ENCODE measurements at places on chromosomes 5 and 9. TPM values are rescaled to one million over a fixed set of nuclear protein-coding genes. Genes with fewer than 3 reads are reported as not detected.

The CDKN2B gene
- total RNA-seq, result 18.4 TPM

The PCDHB11 gene
- total RNA-seq, result 3.3 TPM

The CEL gene
- total RNA-seq, result 4.9 TPM

The MARVELD2 gene
- 62.5 TPM for total RNA-seq

The SPATA31A3 gene
- not detected for total RNA-seq

The ESM1 gene
- total RNA-seq, result 0.17 TPM

The SEPTIN8 gene
- total RNA-seq, result 62.7 TPM

The GPX3 gene
- 19.7 TPM for total RNA-seq

The SLC34A3 gene
- total RNA-seq, result 0.81 TPM

The OCLN gene
- 57.5 TPM for total RNA-seq

The FRRS1L gene
- total RNA-seq, result 5.9 TPM

The BSPRY gene
- 9.0 TPM for total RNA-seq

The FER gene
- 26.3 TPM for total RNA-seq

The TAF11L7 gene
- total RNA-seq, result not detected

The FAXDC2 gene
- total RNA-seq, result 9.3 TPM

The IFNB1 gene
- total RNA-seq, result not detected

The ETF1 gene
- 80.0 TPM for total RNA-seq

The ANKRD20A1 gene
- total RNA-seq, result 3.3 TPM

The FOXI1 gene
- not detected for total RNA-seq

The C8G gene
- 2.8 TPM for total RNA-seq

The CD14 gene
- 0.17 TPM for total RNA-seq

The PKD2L2 gene
- total RNA-seq, result not detected

The MTREX gene
- 77.5 TPM for total RNA-seq

The DPH7 gene
- total RNA-seq, result 33.8 TPM

The RASA1 gene
- 32.1 TPM for total RNA-seq

The FRMPD1 gene
- total RNA-seq, result 0.36 TPM

The WDR31 gene
- 5.0 TPM for total RNA-seq

The CDH9 gene
- total RNA-seq, result 0.68 TPM

The IGIP gene
- 2.6 TPM for total RNA-seq

The PHAX gene
- 36.3 TPM for total RNA-seq

The ZBTB26 gene
- 11.3 TPM for total RNA-seq

The IL9 gene
- not detected for total RNA-seq

The GPR150 gene
- total RNA-seq, result not detected

The SLC25A2 gene
- 0.92 TPM for total RNA-seq

The SHISAL2B gene
- 0.63 TPM for total RNA-seq

The GFI1B gene
- 0.45 TPM for total RNA-seq

The LCP2 gene
- not detected for total RNA-seq

The LRRC70 gene
- total RNA-seq, result 1.1 TPM

The CAMK2A gene
- 0.26 TPM for total RNA-seq

The SMIM23 gene
- not detected for total RNA-seq

The MRPL50 gene
- 12.4 TPM for total RNA-seq

The GPX8 gene
- 34.6 TPM for total RNA-seq

The NUTM2F gene
- total RNA-seq, result not detected

The FOXD4 gene
- 0.17 TPM for total RNA-seq

The ARID3C gene
- 0.26 TPM for total RNA-seq

The CHD1 gene
- 56.2 TPM for total RNA-seq

The PCA3 gene
- total RNA-seq, result 0.33 TPM

The DTWD2 gene
- total RNA-seq, result 3.5 TPM

The BTNL8 gene
- 0.87 TPM for total RNA-seq

The CCDC112 gene
- 5.3 TPM for total RNA-seq

The STK32A gene
- total RNA-seq, result 2.0 TPM

The CCNJL gene
- 7.2 TPM for total RNA-seq

The ANKRD34B gene
- 0.19 TPM for total RNA-seq

The CORO2A gene
- 9.9 TPM for total RNA-seq

All from type B pancreatic cell (in vitro differentiated cells).